HS-27A (cell line): ENCODE measurements at places on chromosomes 11 and 22.

GRCh38 chr11:18772211-18772610 lies 19.4 kb downstream of the PTPN5 start:
- DNase-seq: no peak

DNA sequence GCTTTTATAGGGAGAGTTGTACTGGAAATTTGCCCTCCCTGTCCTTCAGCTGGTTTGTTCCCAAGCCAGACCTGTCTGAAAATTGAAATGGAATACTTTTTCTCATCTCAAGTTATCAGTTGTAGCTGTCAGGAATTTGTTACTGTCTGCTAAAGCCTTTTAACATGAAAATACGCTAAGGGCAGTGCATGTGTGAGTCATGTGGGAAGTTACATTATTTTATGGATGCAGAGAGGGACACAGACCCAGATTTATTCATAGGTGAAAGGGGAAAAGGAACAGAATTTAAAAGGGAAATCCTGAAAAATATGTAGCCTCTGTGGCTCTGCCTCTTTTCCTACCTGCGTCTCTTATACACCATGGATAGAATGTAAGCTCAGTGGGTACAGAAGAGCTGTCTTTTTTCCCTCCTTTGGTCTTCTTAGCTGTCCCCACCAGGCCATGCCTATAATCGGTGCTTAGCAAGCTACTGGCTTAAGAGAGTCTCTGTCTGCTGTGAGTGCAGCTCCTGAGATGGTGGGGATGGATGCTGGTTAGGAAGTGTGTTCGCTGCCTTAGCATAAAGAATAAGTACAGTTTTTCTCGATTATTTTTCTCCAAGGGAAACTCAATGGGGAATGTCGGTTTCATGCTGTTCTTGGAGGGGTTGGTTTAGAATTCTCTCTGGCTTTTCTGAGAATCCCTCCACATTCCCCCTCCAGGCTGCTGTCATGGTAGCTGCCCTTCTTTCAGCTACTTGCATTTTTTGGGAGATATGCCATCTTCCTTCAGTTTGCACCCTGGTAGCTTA lies 166.8 kb downstream of the TEAD1 start:
- no peak for DNase-seq

DNA sequence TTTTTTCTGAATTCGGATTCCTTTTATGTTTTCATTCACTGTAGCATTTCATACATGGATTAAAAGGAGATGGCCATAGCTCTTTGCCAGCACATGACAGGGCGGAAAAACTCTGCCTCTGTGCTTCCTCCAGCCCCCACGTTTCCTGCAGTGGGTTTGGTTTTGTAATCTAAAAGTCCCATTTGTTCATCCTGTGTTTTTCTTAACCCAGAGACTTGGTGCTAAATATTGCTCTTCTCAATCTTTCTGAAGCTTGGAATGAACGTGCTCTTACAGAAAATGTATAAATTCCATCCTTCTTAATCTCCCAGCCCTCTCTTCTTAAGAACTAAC lies 89.9 kb downstream of the PPP6R3 start:
- DNase-seq: no peak

- DNase-seq: no peak
Measured at GRCh38 chr11:50181334-50181733, 148.7 kb downstream of the OR4C45 start.

DNA sequence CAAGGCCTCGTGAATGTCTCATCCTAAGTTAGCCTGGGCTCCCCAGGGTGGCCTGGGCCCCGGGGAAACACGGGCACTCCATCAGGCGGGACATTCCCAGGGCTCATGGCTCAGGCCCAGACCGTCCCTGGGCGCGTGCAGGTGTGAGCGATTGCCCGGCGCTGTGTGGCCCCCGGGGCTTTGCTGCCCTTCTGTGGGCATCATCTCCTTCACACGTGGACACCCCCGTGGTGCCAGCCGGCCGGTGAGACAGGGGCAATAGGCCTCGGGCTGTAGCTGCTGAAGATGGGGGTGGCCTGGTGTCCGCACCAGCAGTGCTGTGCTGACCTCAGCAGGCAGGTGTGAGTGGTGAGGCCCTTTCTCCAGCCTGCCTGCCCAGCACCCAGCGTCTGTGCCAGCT lies 4.6 kb upstream of the SELENOO start:
- no peak for DNase-seq

GRCh38 chr11:83691451-83691950 lies 405.3 kb upstream of the CCDC90B start:
- no peak for DNase-seq

DNA sequence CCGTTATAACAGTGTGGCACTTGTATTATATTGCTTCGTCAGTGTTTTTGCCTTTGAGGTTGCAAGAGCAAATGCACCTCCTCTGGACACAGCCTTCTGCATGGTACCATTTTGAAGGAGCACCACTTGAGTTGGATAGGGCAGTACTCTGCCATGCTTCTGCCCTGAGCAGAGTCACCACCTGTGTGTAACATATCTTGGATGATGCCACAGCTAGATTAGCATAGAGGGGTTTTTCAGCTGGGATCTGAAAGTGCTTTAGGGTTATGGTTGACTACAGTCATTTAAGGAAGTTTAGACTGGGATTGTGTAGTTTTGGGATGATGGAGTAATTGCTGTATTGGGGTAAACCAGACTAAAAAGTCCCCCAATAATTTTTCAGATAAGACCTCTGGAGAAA lies 78.8 kb downstream of the PPP6R3 start:
- no peak for DNase-seq

- DNase-seq: no peak
Measured at GRCh38 chr11:35927682-35928081, 16.2 kb upstream of the LDLRAD3 start.

- peak; percentile 85 for DNase-seq
Measured at GRCh38 chr11:85827748-85828639, 17.1 kb upstream of the SYTL2 start.

DNA sequence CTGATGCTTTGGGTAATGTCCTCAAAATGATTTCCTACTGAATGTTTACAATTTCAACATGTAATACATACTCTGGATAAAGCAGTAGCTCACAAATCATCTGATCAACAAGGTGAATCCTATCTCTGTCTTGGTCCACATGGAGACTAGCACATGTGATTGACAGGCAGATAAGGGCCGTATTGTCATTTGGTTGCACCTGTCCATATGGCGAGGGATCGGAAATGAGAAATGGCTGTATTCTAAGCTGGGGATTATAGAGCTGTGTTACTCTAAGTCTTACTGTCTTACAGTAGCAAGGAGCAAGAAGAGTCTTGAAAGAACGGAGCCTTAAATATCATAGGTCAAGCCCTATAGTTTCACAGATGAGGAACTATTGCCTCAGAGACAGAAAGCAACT lies 55.7 kb downstream of the APIP start:
- no peak for DNase-seq

DNA sequence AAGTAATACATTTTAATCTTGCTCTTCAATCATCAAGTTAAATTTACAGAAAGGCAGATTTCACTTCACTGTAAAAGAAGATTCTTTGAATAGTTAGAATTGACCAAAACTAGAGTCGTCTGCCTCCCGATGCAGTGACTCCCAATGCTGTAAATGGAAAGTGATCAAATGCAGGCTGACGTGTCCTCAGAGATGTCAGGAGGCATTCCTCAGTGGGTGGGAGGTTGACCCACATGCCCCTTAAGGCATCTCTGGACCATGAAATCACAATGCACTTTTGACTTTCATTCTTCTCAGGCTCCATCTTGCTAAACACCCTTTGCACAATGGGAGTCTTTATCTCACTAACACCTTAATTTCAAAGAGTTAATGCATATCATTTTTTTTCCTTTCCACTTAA lies 19.0 kb upstream of the CECR2 start:
- no peak for DNase-seq

DNA sequence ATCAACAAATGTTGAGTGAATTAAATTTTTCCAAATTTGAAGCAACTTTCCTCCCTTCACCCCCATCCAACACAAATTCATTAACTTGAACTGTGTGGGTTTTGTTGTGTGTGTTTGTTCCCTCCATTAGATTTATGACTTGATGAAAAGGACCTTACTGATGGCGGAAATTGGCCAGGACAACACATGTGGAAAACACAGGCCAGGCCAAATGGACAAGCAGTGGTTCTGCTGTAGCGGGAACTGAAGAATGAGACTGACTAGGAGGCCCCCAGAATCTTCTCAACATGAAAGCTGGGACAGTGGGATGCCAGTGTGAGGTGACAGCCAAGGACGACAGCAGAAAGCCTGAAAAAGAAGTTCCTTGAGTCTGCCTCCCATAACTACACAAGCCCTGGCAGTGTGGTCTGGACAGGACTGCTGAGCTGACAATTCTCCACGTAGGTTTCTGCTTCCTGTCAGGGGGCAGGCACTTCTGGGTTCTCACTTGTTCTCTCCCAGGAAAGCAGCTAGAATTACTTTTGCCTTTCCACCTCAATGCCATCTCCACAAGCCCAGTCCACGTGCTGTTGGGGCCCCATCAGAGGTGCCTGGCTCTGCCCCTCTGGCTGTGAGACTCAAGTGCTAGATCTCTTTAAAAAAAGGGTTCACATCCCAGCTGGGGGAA lies 94.3 kb downstream of the ETS1 start:
- no peak for DNase-seq

DNA sequence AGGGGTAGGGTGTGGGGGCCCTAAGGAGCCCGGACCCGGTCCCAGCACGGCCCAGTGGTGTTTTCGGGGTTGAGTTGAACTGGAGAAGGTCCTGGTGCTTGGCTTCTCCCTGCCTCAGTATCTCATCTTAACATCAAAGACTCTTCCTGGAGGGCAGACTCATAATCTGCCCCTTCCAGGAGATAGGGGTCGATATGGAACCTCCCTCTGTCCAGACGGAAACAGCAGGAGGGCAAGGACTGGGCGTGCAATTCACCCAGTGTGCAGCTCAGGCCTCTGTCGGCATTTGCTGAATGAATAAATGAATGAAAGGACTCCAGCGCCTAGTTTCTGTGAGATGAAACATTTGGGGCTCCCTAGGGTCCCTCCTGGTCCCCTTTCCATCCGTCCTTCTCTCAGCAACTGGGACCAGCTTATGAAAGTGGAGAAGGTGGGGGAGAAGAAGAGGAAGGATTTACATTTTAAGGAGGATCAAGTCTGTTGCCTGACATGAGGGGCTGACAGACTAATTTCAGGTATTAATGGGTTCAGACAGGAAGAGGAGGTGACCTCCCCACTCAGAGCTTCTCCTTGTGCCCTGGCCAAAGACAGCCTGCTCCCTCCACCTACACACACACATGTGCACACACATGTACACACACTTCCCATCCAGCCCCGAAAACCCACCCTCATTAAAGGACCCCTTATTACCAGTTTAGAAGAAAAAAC lies 1.1 kb upstream of the SHISA8 start:
- DNase-seq: no peak

DNA sequence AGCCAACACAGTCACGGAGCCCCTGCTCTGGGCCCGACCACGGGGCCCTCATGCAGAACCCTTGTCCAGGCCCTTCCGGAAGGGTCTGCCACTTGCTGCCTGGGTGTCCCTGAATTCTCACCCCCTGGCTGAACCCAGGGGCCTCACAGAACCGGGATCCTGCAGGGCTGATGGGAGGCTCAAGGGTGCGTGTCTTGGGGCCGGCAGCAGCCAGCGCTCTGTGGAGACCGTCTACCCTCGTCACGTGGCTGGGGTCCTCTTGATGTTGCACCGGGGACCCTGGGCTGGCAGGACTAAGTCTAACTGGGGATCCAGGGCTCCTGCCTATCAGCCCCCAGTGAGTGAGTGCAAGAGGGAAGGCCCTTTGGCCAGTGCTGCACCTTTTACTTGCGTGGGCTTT lies 19.3 kb upstream of the CCDC188 start:
- no peak for DNase-seq

GRCh38 chr22:48576333-48577013 lies 1251.2 kb downstream of the BRD1 start:
- DNase-seq: no peak

DNA sequence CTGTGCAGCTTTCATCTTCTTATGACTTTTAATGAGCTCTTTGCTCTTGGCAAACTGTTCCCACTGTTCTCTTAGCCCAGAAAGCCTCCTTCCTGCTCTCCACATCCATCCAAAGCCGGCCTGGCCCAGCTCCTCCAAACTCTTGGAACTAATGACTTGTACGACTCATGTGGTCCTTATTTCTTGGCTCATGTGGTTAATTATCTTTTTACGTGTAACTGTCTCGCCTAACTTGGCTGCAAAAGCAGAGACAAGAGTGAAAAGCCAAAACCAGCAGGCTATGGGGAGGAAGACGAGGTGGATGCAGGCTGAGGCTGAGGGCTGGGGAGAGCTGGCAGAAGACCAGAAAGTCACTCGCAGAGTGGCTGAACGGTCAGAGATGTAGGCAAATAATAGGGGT lies 5.5 kb downstream of the CSNK2A3 start:
- DNase-seq: no peak

- DNase-seq: no peak
Measured at GRCh38 chr22:50270666-50271394, 650 bp upstream of the MAPK11 start.

DNA sequence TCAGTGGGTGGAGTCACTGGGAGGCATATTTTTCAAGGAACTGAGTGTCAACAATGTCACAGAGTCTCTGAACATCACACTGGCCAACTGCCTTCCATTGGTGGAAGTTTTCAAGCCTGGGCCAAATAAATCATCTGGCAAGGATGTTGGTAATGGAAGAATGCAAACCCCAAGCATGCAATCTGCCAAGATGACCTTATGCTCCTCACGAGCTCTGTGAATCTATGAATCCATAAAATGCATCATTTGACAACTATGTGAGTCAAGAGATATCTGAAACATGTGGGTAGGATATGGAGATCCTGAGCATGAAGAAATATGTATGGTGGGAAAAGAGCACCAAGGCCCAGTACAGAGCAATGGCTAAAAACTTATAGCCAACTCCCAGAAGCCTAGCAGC lies 122.2 kb downstream of the PLEKHA7 start:
- peak; percentile 92 for DNase-seq

GRCh38 chr11:44854086-44854485 lies 96.6 kb downstream of the TP53I11 start:
- DNase-seq: no peak

DNA sequence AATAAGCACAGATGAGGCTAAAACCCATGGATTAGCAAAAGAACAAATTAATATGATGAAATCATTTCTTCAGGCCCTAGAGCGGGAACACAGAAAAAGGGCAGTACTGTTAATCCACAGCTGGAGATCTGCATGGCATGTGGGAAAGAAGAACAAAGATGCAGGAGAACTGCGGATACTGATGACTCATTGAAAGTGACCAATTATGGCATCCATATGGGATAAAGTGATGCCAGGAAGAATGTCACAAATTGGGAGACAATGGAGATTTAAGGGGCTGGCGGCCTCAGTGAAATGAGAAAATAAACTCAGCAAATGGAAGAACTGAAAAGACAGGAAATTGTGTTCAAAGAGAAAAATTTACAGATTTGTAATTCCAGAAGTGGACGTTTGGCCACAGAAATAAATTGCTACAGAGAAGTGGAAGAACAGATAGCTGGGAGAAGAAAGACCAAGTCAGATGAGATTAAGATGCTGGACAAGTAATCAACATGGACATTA lies 39.4 kb downstream of the SIK3 start:
- no peak for DNase-seq

GRCh38 chr22:33524511-33525260 lies 395.6 kb downstream of the LARGE1 start:
- no peak for DNase-seq

GRCh38 chr11:102874852-102875251 lies at the start of gene MMP12:
MMP12 (minus strand) TSS chr11:102874982; CDS start chr11:102874937, 45 bp downstream.
- no peak for DNase-seq

GRCh38 chr11:1484061-1484671 lies 2.4 kb downstream of the MOB2 start:
- DNase-seq: no peak
